ENCODE measurements at places on chromosomes 1 and 21. TPM values are rescaled to one million over a fixed set of nuclear protein-coding genes. Genes with fewer than 3 reads are reported as not detected.

The FAM131C gene
- total RNA-seq = 1.9 TPM

The SLAMF7 gene
- not detected for total RNA-seq

The KLF17 gene
- not detected for total RNA-seq

The RRP1 gene
- total RNA-seq = 29.3 TPM

The C8A gene
- total RNA-seq = not detected

The TNFSF4 gene
- 3.3 TPM for total RNA-seq

The GOLT1A gene
- total RNA-seq = 1.6 TPM

The RXRG gene
- total RNA-seq = 2.5 TPM

The SAMD11 gene
- 112 TPM for total RNA-seq

The HES2 gene
- not detected for total RNA-seq

The GBP6 gene
- not detected for total RNA-seq

The DAB1 gene
- 32.0 TPM for total RNA-seq

The TNFRSF4 gene
- total RNA-seq = not detected

The IFNLR1 gene
- 12.6 TPM for total RNA-seq

The RSBN1 gene
- 26.1 TPM for total RNA-seq

The MANEAL gene
- total RNA-seq = 9.0 TPM

- no peak overlapping the region for H3K27ac ChIP-seq
- no peak overlapping the region for H3K4me3 ChIP-seq
- no peak for DNase-seq
- no peaks in the 10 kb centered on the region for H3K27me3 ChIP-seq
Measured at GRCh38 chr1:99643021-99643779, 2.7 kb upstream of the PALMD start.

DNA sequence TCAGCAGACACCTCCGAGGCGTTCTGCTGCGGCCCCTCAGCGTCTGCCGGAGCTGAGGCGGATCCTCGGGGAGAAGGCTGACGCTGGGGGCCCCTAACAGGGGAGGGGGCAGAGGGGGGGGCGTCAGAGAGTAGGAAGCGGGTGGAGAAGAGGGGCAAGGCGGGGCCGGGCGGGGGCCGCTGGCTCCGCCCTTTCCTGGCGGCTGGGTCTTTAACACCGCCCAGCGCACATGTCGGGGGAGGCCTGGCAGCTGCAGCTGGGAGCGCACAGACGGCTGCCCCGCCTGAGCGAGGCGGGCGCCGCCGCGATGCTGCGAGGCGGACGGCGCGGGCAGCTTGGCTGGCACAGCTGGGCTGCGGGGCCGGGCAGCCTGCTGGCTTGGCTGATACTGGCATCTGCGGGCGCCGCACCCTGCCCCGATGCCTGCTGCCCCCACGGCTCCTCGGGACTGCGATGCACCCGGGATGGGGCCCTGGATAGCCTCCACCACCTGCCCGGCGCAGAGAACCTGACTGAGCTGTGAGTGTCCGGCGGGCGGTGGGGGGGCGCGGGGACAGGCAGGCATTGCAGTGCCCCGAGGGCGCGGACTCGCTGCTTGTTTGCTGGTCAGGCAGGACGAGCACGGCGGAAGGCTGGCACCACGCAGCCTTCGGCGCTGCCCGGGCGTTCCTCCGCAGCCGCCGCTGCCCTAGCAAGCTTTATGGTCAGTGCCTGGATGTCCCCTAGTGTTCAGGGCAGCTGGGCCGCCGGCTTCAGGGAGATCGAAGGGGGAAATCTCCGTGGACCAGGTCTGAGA is at the start of gene NTRK1:
NTRK1 (plus strand) TSS at position 238 of the 796 bp plus-strand sequence; CDS start at position 308, 70 bp downstream.
- H3K4me1 ChIP-seq = peaks cover 19% of the 10 kb centered on the region
- H3K27ac ChIP-seq = no peak within 1 kb of the TSS

GRCh38 chr1:49208712-49209111 is 432.0 kb upstream of the BEND5 start:
- H3K27ac ChIP-seq = no peak overlapping the region
- H3K36me3 ChIP-seq = no peaks in the 10 kb centered on the region
- no peak for DNase-seq
- no peak overlapping the region for H3K4me3 ChIP-seq

DNA sequence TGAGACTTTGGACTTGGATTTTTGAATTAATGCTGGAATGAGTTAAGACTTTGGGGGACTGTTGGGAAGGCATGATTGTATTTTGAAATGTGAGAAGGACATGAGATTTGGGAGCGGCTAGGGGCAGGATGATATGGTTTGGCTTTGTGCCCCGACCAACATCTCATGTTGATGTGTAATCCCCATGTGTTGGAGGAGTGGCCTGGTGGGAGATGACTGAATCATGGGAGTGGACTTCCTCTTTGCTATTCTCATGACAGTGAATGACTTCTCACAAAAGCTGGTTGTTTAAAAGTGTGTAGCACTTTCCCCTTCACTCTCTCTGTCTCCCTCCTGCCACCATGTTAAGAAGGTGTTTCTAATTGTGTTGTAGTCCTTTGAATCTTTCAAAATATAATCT is 9.3 kb upstream of the PHGDH start:
- no peak overlapping the region for H3K27ac ChIP-seq
- no peaks in the 10 kb centered on the region for H3K36me3 ChIP-seq
- no peaks in the 10 kb centered on the region for H3K4me1 ChIP-seq
- no peak overlapping the region for H3K4me3 ChIP-seq

GRCh38 chr1:35971601-35972000 is 40.7 kb downstream of the AGO3 start:
- no peaks in the 10 kb centered on the region for H3K4me1 ChIP-seq
- no peak for DNase-seq
- no peak overlapping the region for H3K4me3 ChIP-seq

- no peak overlapping the region for H3K4me3 ChIP-seq
- DNase-seq = no peak
- H3K27me3 ChIP-seq = no peaks in the 10 kb centered on the region
- H3K27ac ChIP-seq = no peak overlapping the region
- no peaks in the 10 kb centered on the region for H3K4me1 ChIP-seq
- no peaks in the 10 kb centered on the region for H3K36me3 ChIP-seq
Measured at GRCh38 chr1:186178426-186179043, 196.5 kb downstream of the TPR start.

GRCh38 chr1:92516574-92516973 is 29.8 kb upstream of the GFI1 start:
- H3K4me3 ChIP-seq = no peak overlapping the region
- no peak for DNase-seq

GRCh38 chr1:213256438-213257087 is 205.5 kb downstream of the RPS6KC1 start:
- peaks cover 3% of the 10 kb centered on the region for H3K36me3 ChIP-seq
- H3K4me3 ChIP-seq = no peak overlapping the region
- no peaks in the 10 kb centered on the region for H3K27me3 ChIP-seq
- peaks cover 8% of the 10 kb centered on the region for H3K4me1 ChIP-seq

- H3K27me3 ChIP-seq = no peaks in the 10 kb centered on the region
- no peaks in the 10 kb centered on the region for H3K36me3 ChIP-seq
- H3K4me3 ChIP-seq = no peak overlapping the region
- H3K4me1 ChIP-seq = no peaks in the 10 kb centered on the region
- H3K27ac ChIP-seq = no peak overlapping the region
Measured at GRCh38 chr1:40563266-40563665, 31.8 kb downstream of the ZNF684 start.

- H3K27me3 ChIP-seq = peaks cover 25% of the 10 kb centered on the region
- no peak overlapping the region for H3K27ac ChIP-seq
- H3K4me3 ChIP-seq = no peak overlapping the region
- H3K36me3 ChIP-seq = no peaks in the 10 kb centered on the region
- H3K4me1 ChIP-seq = peaks cover 18% of the 10 kb centered on the region
Measured at GRCh38 chr1:181144238-181144637, 55.7 kb downstream of the IER5 start.

- H3K4me3 ChIP-seq = no peak overlapping the region
- no peaks in the 10 kb centered on the region for H3K4me1 ChIP-seq
- peaks cover 15% of the 10 kb centered on the region for H3K36me3 ChIP-seq
- DNase-seq = no peak
- no peak overlapping the region for H3K27ac ChIP-seq
Measured at GRCh38 chr1:27884006-27884954, 11.9 kb downstream of the THEMIS2 start.

DNA sequence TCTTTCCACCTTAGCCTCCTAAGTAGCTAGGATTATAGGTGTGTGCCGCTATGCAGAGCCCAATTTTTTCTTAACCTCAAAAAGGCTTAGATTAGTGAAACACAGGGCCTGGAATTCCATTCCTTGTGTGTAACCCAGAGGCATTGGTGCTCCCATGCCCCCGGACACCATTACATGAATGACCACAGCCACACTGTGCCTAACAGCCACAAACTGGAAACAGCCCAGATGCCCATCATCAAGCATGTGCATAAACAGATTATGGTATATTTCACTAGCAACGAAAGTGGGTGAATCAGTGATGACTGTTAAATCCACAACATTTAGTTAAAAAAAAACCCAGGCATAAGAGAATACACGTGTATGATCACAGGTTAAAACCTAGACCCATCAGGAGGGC is 24.4 kb downstream of the ADAM30 start:
- no peak for DNase-seq
- no peaks in the 10 kb centered on the region for H3K36me3 ChIP-seq
- H3K4me1 ChIP-seq = no peaks in the 10 kb centered on the region
- no peak overlapping the region for H3K27ac ChIP-seq
- H3K4me3 ChIP-seq = no peak overlapping the region
- no peaks in the 10 kb centered on the region for H3K27me3 ChIP-seq

- H3K27ac ChIP-seq = no peak overlapping the region
- H3K27me3 ChIP-seq = no peaks in the 10 kb centered on the region
- H3K36me3 ChIP-seq = peaks cover 14% of the 10 kb centered on the region
- no peak for DNase-seq
- peaks cover 26% of the 10 kb centered on the region for H3K4me1 ChIP-seq
- no peak overlapping the region for H3K4me3 ChIP-seq
Measured at GRCh38 chr1:56491441-56491840, 87.9 kb downstream of the PLPP3 start.

GRCh38 chr1:84936116-84936810 is 43.3 kb upstream of the LPAR3 start:
- H3K27ac ChIP-seq = no peak overlapping the region
- no peaks in the 10 kb centered on the region for H3K27me3 ChIP-seq
- H3K36me3 ChIP-seq = no peaks in the 10 kb centered on the region

DNA sequence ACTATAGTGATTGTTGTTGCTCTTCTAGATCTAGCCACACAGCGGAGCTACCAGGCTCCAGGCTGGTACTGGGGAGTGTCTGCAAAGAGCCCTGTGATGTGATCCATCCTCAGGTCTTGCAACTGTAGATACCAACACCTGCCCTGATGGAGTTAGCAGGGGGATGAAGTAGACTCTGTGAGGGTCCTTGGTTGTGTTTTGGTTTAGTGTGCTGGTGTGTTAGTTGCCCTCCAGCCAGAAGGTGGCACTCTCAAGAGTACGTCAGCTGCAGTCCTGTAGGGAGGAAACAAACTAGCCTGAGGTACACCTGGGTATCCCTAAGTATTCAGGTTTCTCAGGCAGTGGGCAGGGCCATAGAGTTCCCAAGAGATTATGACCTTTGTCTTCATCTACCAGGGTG is 81.2 kb upstream of the TMPRSS2 start:
- H3K27me3 ChIP-seq = no peaks in the 10 kb centered on the region
- DNase-seq = no peak
- peaks cover 10% of the 10 kb centered on the region for H3K4me1 ChIP-seq
- H3K27ac ChIP-seq = no peak overlapping the region
- no peak overlapping the region for H3K4me3 ChIP-seq

DNA sequence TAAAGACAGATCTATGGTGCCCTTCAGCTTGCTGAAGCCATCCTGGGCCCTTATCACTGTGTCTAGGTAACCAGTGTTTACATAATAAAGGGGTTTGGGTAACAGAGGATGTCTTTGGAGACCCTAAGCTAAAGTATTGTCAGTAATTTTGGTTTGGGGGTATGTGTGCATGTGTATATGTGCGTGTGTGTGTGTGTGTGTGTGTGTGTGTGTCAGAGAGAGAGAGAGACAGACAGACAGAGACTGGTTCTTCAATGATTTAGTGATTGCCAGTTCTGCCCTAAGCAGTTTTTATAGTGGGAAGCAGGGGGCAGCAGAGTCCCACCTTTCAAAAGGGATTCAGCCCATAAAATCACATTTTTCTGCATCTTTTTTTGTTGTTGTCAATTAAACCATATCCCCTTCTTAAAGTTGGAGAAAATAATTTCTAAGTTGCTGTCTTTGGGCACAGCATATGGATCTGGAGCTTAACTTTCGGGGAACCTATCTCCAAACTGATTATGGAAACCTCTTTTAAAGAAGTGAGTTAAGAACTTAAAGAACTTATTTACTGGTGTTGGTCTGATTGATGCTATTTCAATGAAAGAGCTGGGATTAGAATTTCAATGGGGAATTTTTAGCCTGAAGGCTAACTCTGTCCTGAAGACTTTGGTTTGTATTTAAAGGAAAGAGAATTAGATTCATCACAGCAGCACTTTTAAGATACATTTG is 51.1 kb downstream of the ZNF326 start:
- H3K27me3 ChIP-seq = no peaks in the 10 kb centered on the region
- peak; percentile 79 for DNase-seq
- H3K4me1 ChIP-seq = peaks cover 7% of the 10 kb centered on the region
- H3K36me3 ChIP-seq = no peaks in the 10 kb centered on the region
- no peak overlapping the region for H3K4me3 ChIP-seq
- H3K27ac ChIP-seq = no peak overlapping the region

GRCh38 chr1:182249201-182249676 is 142.4 kb downstream of the GLUL start:
- peak; percentile 68 for DNase-seq
- H3K36me3 ChIP-seq = no peaks in the 10 kb centered on the region
- H3K4me3 ChIP-seq = no peak overlapping the region

DNA sequence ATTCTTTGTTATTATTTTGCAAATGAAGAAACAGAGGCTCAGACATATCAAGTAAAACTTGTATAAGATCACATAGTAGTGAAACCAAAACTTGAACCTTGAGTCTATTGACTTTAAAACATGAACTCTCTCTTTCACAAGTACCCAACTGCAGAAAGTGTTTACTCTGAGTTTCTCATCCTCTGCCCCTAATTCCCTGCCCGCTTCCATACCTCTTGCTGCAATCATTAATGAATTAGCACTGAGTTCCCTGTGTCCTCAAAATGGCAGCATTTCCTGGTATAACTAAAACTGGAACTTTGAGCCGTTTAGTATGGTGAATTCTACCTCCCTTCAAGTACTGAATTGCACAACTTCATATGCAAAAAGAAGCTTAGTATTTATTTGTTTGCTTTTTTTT is 147.7 kb upstream of the DNAH14 start:
- no peaks in the 10 kb centered on the region for H3K27me3 ChIP-seq
- DNase-seq = no peak
- H3K4me1 ChIP-seq = peaks cover 12% of the 10 kb centered on the region
- H3K4me3 ChIP-seq = no peak overlapping the region
- H3K36me3 ChIP-seq = no peaks in the 10 kb centered on the region

DNA sequence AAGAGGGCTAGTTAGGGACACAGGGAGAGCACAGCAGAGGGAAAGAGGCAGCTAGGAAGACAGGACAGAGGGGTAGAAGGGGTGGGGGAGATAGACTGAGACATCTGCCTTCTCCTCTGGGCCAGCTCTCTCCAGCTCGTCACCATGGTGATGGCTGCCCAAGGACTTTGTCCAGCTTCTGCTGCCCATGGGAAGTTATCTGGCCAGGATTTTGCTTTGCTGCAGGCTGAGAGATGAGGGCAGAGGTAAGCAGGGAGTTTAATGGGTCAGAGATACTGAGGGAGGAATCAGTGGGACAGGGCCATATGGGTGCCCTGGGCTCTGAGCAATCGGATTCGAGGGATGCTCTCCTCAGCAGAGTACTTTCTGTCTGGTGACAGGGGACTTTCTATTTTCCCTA is 34.5 kb upstream of the GPR37L1 start:
- no peak overlapping the region for H3K4me3 ChIP-seq
- no peak for DNase-seq
- no peaks in the 10 kb centered on the region for H3K4me1 ChIP-seq
- no peak overlapping the region for H3K27ac ChIP-seq
- H3K36me3 ChIP-seq = no peaks in the 10 kb centered on the region

Measured in endodermal cell (in vitro differentiated cells).